Globus pallidus (tissue), 1 donor: ENCODE measurements at places on chromosomes 2 and 18.

DNA sequence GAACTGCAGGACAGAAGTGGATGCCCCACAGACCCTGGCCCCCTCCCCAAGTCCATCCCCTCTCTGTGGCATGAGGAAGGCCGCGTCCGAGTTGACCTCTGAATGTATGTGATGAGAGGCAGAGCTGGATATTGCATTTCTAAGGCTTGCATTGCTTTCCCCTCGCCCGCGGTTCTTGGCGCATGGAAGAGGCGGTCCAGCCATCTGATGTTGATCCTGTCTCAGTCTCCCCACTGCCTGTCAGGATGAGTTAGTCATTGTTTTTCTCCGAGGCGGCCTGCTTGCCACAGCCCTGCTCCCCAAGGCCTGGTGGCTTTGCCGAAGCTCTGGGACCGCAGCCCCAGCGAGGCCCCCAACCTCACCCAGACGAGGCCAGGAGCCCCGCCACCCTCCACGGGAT is 88.6 kb downstream of the SMAD7 start:
- DNase-seq: peak; percentile 72

- DNase-seq: no peak
Measured at GRCh38 chr2:78065366-78065765, 543.2 kb upstream of the LRRTM4 start.

DNA sequence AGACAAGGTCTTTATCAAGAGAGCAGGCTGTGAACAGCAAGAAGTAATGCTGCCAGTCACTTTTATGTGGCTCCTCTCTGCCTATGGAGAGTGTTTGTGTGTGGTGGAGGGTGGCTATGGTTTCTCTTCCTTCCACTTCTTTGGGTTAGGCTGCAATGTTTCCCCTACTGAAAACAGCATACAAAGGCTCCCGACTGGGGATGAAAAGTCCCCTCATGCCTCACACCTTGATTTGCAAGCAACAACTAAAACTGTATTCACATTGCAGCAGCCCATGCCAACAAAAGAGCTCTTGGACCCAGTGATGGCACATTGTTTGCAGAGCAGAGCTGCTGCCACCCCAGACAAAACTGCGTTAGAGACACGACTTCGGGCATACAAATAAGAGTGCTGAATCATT is 301.6 kb downstream of the SLC8A1 start:
- peak; percentile 17 for DNase-seq

- DNase-seq: no peak
Measured at GRCh38 chr2:54247115-54247514, 8.9 kb downstream of the TSPYL6 start.

- DNase-seq: no peak
Measured at GRCh38 chr2:166625670-166626069, 131.6 kb upstream of the SCN7A start.

DNA sequence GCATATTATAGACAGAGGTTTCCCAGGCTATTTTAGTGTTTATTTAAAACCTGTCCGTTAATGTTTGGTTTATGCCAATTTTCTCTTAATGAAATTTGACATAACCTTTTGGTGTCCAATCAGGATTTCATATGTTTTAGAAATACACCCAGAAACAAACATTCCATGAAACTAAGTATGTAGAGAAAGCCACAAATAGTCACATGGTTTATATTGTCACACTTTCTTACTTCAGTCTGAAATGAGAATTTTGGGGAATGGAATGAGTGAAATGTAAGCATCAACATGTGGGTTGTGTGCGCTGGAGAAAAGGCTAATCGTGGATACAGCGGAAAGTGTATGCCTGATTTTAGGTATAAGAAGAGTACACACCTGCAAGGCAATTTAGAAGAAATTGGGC is 277.0 kb upstream of the RAB12 start:
- no peak for DNase-seq
